ENCODE measurements at places on chromosomes 6 and 20.

DNA sequence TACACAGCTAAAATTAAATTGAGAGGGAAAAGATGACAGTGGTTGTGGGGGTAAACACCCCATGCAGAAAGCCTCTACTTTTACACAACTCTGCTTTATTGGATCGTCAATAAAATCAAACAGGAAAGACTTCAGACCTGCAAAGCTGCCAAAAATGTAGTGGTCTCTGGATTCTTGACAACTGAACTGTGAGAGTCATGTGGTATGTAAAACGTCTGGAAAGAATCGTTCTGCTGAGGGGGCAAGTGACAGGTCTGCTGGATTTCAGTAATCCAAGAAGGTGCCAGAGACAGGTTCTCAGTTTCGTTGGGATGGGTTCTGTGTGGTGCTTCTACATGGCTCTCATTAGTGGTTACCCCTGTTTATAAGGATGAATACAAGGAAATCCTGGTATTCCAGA, 63.3 kb downstream of the TSPYL4 start:
- DNase-seq = no peak

GRCh38 chr20:35120012-35120701, 27.0 kb downstream of the EDEM2 start:
- no peak for DNase-seq

GRCh38 chr6:15369838-15370237, 124.0 kb downstream of the JARID2 start:
- DNase-seq = no peak

- no peak for DNase-seq
Observed at GRCh38 chr6:170460641-170461040, 92.5 kb downstream of the PSMB1 start.

GRCh38 chr6:15065261-15065989, 180.4 kb upstream of the JARID2 start:
- peak; percentile 58 for DNase-seq

- no peak for DNase-seq
Observed at GRCh38 chr6:14088600-14089192, 28.9 kb upstream of the CD83 start.

- no peak for DNase-seq
Observed at GRCh38 chr6:151679081-151679480, 128.4 kb upstream of the ESR1 start.

DNA sequence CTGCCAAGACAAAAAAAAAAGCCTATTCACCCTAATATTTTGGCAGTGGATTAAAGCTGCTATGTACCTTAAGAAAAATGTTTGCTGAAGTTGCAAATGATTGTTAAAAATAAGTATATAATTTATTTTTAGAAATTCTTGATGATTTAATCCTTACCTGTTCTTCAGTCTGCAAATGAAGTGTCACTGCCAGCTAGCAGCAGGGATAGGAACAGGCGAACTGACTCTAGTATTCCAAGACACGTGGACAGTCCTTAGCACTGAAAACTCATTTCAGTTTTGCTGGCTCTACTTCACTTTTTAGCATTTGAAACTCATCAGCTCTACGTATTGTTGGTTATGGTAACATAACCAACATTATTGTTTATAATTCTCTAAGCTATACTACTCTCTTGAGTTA, 204.4 kb upstream of the ID4 start:
- no peak for DNase-seq

GRCh38 chr20:36507746-36508145, 33.6 kb upstream of the MYL9 start:
- DNase-seq = no peak

- DNase-seq = no peak
Observed at GRCh38 chr6:163717106-163717764, 302.7 kb downstream of the QKI start.

GRCh38 chr6:45675634-45676033, 297.9 kb upstream of the SUPT3H start:
- DNase-seq = no peak

DNA sequence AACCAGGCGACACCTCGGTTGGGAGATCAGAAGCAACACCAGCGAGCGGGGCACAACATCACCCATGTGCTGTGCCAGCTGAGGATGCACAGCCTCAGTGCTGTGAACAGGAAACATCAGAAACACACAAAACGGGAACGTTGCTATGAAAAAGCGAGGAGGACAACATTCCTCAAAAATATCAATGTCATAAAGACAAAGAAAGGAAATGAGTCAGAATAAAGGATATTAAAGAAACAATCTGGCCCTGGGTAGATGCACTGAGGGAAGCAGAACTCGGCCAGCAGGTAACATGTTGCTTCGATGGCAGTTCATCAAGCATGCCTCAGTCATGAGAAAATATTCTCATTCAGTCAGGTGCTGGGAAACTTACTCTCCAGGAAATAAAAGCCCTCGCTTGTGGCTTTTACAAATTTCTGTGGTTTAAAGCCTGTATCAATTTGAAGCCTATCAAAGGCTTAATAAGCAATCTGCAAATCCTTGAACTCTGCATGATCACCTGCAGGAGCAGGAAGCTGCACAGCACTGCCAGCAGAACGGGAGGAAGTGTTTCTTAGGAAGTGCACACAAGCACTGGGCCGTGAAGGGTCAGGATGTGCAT, 77.5 kb downstream of the GINS1 start:
- DNase-seq = no peak

DNA sequence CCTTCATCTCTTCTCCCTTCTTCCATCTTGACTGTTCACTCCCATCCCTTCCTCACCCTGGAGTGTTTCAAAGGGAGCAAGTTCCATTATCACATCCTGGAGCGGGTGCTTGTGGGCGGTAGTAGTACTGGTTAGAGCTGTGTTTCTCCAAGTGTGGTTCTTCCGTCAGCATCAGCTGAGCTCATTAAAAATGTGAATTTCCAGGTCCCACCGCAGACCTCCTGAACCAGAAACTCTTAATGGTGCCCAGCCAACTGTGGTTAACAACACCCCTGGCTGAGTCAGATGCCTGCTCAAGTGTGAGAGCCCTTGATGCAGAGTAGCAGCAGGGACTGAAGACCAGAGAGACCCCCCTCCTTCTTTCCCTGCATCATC, 24.4 kb downstream of the ANGPT4 start:
- no peak for DNase-seq

DNA sequence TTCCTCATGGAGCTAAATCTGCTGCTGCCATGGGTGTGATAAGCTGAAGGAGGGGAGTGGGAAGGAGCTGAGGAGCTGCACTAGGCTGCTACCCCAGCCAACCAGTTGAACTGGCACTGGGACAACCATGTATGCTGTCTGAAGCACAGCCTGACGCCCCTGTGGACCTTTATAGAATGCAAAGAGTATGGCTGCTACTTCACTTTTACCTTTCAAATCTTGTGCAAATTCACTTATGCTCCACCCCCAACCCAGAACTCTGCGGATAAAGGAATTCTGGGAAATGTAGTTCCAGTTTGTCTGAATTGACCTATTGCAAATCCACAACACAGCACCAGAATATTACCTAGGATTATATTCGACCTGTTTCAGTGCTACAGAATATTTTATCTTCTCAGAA, 217.4 kb upstream of the SLC35B3 start:
- no peak for DNase-seq

DNA sequence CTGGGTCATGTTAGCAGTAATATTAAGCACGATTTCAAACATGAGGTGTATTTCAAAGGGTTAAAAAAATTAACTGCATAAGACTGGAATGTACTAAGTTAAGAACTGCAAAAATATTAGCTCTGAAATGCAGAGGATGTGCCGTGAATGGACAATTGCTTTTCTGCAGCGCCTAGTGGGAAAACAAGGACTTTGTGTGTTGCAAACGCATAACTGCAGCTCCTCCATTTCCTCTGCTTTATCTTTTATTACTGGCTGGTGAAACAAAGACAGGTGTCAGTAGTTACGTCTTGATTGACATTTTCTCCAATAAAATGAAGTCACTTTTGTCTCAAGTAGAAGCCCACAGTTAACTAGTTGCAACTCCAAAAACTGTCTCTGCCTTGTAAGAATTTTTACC, 1.7 kb downstream of the PDE7B start:
- DNase-seq = no peak

- no peak for DNase-seq
Observed at GRCh38 chr6:136024711-136025110, 173.2 kb downstream of the PDE7B start.

DNA sequence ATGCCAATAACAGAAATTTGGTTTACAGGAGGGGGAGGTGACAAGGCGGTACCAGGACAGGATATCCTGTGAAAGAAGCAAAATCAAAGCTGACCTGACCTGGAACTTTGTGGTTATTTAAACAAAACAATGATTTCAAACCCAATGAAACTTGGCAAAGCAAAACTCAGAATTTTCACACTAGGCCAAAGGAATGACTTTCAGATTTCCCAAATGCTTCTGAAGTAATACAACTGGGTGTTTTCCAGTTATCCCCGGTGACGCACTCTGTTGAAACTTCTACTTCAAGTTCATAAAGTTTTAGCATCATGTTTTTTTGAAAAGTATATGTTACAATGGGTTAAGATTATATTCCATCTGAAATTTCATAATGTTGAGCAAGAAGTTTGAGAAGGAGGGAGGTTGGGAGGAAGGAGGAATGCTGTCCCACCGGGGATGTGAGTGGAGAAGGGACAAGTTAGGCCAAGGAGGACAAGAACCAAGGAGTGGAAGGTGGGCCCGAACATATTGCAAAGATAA, 78.1 kb upstream of the TRAF3IP2 start:
- no peak for DNase-seq

DNA sequence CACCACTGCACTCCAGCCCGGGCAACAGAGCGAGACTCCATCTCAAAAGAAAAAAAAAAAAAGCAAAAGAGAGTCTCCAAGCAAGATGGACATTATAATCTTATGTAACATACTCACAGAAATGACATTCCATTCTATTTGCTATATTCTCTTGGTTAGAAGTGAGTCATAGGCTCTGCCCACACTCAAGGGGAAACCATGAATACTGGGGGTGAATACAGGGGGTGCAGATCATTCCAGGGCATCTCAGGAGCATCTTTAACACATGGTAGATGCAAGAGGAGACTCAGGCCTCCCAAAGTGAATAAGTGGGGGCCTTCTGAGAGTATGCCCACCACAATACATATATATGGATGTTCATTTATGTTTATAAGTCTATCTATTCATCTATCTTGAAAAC, 18.3 kb upstream of the RANBP9 start:
- DNase-seq = peak; percentile 72

DNA sequence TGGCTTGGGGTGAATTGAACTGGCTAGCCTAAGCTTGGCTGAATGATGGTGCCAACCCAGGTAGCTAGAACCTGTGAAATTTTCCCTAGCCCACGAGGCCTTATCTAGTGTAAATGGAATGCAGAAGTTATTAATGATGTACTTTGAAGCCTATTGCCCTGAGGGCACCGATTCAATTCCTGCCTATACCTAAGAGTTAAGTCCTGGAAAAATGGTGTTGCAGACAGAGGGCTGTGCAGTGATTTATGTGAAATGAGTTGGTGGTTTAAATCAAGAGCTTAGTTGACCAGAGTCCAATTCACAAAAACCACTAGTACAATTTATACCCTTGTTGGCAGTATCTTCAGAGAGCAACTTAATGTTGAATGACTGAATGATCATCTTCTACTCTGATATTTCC, 373.8 kb upstream of the JAG1 start:
- peak; percentile 1 for DNase-seq

DNA sequence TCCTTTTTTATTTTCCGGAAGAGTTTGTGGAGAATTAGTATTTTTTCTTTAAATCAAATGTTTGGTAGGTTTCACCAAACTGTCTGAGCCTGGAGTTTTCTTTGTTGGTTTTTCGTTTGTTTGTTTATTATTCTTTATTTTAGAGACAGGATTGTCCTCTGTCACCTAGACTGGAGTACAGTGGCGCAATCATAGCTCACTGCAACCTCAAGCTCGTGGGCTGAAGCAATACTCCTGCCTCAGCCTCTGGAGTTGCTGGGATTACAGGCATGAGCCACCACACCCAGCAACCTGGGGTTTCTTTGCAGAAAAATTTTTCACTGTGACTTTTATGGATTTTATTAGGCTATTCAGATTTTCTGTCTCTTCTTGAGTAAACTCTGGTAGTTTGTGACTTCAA, 120.2 kb upstream of the LOC128125822 start:
- DNase-seq = no peak

DNA sequence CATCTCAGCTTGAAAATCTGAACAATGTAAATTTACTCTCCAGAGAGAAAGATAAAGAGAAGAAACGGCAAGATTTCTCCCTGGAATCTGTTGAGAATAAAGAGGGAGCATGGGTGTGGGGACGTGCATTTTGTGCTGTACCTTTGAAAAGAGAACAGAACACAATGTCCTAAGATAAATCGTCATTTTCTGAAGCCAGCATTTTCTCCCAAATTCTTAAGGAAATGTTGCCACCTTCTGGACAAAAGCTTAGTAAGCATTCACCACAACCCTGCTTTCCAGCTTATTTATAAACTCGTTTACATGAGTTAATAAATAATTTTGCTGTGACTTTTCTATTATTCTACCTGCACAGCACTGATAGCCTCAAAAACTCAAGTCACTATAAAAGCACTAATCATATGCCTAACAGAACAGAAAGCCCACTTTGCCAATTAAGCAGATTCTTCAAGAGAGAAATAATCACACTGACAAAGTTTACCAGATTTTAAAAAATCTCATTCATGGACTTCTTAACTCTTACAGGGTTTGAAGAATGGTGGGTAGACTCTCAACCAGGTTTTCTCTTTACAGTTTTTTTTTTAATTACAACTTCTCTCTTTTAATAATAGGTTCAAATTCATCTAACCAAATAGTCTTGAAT, 155.8 kb downstream of the MBOAT1 start:
- peak; percentile 51 for DNase-seq

DNA sequence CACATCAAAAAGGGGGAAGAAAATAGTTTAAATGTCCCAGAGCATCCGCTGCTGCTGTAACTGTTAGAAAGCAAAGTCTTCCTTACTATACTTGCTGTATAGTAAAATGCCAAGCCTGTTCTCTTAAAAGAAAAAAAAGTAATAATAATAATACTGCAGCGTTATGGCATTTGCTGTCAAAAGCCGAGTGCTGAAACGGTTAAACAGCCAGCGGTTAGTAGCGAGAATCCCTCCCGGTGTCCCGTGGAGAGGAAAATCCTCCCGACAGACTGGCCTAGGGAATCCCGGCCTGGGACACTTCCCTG, 19.5 kb upstream of the NFATC2 start:
- peak; percentile 55 for DNase-seq

GRCh38 chr6:21180155-21180554, 413.4 kb upstream of the SOX4 start:
- no peak for DNase-seq

DNA sequence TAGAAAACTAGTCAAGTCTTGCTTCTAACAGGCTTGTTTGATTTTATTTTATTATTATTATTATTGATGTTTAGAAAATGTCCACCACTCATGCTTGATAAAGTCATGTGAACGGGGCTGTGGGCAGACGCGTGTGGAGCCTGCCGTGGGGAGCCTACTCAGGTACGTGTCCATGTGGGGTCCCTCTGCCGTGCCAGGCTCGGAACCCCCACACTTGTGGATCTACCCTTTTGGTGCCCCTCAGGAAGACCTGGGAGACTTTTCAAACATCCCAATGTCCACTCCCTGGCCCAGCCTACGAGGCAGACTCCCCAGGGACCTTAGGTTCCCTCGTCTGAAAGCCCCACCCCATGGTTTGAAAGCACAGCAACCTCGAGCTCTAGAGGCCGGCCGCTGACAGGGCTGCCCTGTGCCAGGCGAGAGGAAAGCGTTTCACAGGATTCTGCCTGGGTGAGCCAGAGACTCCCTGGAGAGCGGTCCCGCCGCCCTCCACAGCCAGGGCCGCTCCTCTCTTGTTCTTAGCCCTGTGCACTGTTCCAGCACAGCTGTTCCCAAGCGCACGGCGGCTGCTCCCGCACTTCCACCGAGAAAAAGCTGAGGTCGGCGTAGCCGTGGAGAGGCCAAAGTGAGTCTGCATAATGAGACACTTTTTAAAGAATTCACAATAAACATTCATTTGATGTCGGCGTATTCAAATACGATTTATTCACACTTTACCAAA, 249.7 kb downstream of the TTLL2 start:
- DNase-seq = no peak

Data from HTR-8/SVneo (cell line).